Stimulated activated CD4-positive, alpha-beta T cell treated with anti-CD3 and anti-CD28 coated beads, Interleukin-1b, Interleukin-23, amount 100 ng/mL, for 1 hour (primary cell): ENCODE measurements at places on chromosomes 7 and 10.

GRCh38 chr7:21902240-21902639 is 43.5 kb downstream of the CDCA7L start:
- no peak for DNase-seq

GRCh38 chr10:72030762-72031543 is 57.4 kb downstream of the SPOCK2 start:
- no peak for DNase-seq

GRCh38 chr10:102324061-102324460 is 71.4 kb upstream of the NFKB2 start:
- no peak for DNase-seq

DNA sequence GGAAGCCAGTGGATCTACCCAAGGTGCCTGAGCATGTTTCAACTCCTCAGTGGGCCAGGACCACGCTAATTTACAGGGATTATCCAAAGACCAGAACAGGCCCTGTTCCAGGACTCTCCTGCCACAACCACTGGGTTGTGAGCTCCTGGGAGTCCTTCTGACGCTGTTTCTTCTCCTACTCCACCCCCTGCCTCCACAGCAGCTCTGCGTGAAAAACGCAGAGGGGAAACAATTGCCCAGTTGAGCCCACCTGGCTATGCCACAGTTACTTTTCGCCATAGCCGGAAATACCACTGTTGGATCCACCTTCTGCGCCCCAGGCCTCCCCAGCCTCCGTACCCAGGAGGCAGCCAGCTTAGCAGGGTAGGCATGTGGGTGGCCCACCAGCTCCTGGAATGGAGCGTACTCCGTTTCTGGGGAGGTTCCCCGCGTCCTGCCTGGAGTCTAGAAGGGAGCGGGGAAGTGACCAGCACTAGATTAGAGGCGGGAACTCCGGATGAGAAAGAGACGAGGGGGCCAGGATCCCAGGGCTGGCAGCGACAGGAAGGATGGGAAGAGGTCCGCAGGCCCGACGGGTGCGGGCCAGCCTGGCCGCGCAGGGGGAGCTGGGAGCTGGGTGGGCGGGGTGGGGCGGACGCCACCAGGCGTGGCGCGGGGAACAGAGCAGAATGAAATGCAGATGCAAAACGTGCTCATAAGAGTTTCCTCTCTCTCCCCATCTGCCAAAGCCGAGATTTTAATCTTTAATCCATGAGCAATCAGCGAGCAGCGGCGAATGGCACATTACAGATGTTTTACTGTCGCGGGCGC is 32.1 kb upstream of the PAX2 start:
- no peak for DNase-seq

DNA sequence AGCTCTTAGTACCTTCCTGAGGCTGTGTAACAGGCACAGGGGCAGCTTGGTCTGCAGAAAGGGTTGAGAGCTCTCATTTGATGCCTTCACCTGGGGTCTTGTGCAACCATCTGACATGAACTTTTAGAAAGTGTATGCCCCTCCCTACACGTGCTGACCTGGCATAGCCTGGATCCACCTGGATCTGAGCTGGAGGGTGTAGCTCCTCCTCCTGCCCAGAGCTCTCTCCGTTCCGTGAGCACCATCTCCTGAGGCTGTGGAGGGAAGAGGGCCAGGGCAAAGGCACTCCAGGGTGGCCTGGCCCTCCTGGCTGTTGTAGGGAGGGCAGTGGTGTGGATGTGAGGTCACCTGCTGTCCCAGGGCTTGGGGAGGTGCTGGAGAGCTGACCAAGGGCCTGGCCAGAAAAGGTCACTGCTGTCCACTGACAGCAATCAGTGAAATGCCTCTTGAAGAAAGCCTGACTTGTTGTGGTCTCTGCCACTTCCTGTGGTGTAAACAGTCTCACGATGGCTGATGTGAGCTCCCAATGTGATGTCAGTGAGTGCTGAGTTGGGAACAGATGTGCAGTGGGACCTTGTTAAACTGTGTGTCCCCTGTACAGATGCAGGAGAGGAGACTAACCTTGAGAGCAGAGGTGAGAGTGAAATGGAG is 23.0 kb downstream of the AMZ1 start:
- no peak for DNase-seq
